ENCODE measurements at places on chromosomes 5 and 9.

DNA sequence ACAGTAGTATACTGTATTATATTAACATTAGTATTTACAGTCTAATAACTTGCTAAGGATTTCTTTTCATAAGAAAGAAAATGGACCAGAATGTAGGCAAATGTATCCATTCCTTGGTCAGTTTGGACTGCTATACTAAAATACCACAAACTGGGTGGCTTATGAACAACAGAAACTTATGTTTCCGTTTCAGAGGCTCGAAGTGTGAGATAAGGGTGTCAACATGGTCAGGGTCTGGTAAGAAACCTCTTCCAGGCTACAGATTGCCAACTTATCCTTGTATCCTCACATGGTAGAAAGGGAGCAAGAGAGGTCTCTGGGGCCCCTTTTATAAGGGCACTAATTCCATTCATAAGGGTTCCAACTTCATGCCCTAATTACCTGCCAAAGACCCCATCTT, 9.2 kb upstream of the ESM1 start:
- DNase-seq: no peak

GRCh38 chr9:128304136-128304970, 17.9 kb downstream of the TRUB2 start:
- no peak for DNase-seq

DNA sequence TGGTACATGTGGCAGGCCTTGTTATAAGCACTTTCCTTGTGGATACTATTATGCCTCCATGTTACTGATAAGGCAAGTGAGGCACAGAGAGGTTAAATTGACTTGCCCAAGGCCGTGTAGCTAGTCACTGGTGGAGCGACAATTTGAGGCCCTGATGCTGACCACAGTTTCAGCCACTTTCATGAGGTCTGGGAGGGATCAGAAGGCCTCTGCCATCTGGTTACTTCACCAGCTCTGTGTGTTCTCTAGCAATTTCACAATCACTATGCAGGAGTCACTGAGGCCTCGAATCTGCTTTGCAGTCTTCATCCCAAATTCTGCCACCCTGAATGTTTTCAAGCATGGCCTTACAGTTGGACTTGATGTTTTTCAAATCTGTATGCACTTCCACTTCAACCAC, 9.1 kb downstream of the LRRC70 start:
- no peak for DNase-seq

GRCh38 chr9:79215821-79216220, 355.9 kb upstream of the TLE4 start:
- no peak for DNase-seq
